ENCODE measurements at places on chromosomes 6 and 20.

DNA sequence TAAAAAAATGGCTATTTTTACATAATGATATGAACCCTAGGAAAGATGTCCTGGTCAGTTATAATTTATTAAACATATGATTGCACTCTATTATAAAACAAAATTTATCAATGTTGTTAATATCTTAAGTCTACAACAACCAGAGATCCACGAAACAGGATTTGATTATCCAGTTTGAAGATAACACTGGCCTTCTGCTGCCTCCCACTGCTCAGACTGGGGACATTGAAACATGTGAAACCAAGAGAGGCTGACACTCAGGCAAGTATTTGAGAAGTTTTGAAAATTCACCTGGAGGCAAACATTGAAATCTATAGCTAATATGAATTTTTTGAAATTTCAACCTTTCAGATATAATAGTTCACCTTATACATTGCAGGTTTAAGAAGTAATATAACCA lies 219.3 kb upstream of the HSF2 start:
- DNase-seq = no peak

DNA sequence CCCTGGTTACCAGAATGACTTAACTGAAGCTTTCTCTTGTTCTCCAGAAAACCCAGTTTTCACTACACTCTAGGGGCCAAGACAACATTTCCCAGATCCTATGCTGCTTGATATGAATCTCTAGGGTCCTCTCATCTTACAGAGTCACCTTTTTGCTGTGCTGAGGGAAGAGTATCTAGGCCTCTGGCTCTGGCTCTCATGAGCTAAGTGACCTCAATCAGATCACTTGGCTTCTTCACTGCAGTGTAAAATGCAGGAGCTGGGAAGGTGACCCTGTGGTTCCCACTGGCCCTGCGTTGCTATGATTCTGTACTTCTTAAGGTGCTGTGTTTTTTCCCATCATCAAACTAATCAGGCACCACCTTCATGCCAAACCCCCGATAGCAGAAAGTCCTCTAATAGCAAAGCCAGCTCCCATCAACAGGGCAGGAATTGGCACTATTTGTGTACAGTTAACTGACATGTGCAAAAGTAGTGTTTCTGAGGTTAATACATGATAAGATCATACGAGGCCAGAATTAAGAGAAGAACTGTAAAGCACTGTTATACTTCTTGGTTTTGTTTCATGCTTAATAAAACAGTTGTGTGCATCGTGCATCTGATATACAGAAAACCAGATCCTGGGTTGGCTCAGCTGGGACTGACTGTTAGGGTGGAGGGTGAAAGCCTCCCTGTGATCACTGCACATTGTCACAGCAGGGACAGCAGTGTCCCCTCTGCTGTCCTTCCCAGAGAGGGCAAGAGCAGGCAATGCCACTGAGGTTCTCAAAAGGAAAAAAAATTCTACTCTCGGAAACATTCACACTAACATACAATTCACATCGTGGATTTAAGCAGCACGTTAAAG lies 46.7 kb downstream of the CNKSR3 start:
- DNase-seq = no peak

DNA sequence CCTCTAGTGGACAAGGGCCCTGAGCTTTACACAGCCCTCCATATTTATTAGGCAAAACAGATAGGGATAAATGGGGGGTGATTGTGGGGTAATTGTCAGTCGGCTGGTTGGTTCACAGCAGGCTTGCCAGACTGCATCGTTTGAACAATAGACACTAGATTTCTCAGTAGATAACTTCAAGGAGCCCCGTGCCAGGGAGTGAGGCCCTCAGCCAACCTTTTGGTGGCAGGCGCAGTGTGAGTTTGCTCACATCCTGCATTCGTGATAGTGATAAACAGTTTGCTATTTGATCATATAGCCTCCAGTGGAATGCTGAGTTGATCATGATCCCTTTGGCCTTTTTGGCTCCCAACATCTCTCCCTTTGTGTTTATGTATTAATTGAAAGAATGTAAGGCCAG lies 3.6 kb upstream of the ABHD12 start:
- no peak for DNase-seq

- no peak for DNase-seq
Measured at GRCh38 chr6:101351173-101351572, 42.3 kb upstream of the GRIK2 start.

DNA sequence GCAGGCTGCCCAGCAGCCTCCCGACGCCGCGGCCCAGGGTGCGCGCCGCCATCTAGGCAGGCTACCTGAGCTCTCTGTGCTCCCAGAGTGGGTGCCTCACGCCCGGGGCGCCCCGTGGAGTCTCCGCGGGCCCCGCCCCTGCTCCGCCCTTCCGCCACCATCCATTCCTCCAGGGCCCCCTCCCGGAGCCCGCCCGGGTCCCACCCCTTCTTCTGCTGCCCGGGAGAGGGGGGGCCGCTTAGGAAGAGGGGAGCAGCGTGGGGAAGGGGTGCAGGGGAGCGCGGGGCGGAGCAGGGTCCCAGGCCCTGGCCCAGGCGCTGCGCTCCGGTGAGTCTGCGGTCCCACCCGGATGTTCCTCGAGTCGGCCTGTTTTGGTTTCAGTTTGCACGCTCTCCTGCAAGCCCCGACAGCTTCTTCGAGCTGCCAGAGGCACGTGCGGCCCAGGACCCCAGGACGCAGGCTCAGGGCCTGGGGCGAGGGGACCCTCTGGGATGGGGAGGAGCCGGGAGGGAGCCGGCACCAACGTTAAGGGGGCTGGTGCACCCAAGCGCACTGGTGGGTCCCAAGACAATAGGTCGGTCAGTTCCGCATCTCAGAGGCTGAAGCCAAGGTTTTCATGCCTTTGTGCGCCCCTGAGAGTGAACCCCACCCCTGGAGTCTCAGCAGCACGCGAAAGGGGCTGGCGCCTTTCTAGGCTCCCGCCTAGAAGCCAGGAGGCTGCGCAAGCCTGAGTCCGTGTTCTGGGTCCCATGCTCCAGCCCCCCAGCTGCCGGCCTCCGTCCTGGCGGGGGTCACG lies at the start of gene ACSS1:
ACSS1 (minus strand) TSS at position 89 of the 796 bp plus-strand sequence; CDS start at position 52, 37 bp downstream.
- DNase-seq = peak; percentile 58

GRCh38 chr6:44731485-44732095 lies 344.1 kb downstream of the CDC5L start:
- no peak for DNase-seq

GRCh38 chr6:53584726-53585125 lies 39.8 kb upstream of the GCLC start:
- DNase-seq = no peak

GRCh38 chr20:19254956-19255355 lies 42.5 kb downstream of the SLC24A3 start:
- no peak for DNase-seq

GRCh38 chr20:13149371-13150105 lies 71.5 kb upstream of the ISM1 start:
- DNase-seq = no peak

DNA sequence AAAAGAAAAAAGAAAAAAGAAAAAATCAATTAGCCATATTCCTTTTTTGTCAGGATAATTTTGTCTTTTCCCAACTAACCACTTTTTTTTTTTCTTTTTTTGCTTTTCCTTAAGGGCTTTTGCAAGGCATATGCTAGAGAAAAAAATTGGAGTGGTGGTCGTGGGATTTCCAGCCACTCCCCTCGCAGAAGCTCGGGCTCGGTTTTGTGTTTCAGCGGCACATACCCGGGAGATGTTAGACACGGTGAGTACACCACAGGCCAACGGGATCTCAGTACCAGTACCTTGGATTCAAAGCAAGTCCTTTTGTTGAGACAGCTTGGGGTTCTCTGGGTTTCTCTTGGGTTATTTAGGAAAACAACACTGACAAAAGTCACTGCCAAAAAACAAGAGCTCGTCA lies 61.2 kb upstream of the ISM1 start:
- DNase-seq = no peak

GRCh38 chr6:114997813-114998292 lies 655.0 kb upstream of the HS3ST5 start:
- no peak for DNase-seq

DNA sequence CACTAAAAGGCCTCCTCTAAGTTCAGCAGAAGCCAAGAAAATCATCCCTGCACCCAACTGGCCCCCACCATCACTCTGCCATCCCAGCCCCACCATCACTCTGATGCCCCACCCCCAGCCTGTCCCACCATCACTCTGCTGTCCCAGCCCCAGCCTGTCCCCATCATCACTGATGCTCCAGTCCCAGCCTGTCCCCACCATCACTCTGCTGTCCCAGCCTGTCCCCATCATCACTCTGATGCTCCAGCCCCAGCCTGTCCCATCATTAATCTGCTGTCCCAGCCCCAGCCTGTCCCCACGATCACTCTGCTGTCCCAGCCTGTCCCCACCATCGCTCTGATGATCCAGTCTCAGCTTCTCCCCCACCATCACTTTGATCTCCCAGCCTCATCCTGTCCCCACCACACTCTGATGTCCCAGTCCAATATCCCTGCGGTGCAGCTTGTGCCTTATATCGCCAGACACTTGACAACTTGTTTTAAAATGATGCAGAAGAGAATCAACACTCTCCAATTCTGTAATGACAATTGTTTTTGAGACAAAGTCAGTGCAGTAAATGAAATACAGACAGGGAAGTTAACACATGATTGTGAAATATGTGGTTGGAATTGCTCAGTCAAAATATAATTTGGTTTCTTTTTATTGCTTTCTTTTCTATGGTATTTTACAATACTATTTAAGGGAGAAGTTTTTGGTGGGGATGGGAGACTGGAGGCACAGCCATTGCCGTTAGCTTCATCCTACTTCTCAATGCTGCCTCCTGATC lies 100.8 kb downstream of the TNFAIP3 start:
- DNase-seq = no peak

DNA sequence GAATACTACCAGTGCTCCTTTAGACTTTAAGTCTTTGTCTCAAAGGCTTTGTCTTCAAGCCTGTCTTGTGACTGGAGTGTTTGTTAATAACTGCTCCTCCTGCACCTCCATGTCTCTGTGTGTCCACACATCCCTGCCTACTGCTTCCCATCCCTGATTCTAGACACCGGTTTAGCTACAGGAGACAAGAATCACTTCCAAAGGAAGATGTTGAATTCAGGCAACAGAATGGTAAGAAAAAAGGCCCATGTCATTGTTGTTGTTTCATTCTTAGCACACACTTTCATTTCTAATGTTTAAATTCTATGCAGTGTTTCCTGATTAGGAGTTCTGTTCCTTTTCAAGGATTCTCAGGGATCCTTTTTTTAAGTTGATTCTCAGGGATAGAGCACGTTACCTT lies 293.6 kb upstream of the STXBP5 start:
- DNase-seq = no peak

- DNase-seq = no peak
Measured at GRCh38 chr20:44495257-44495656, 19.6 kb downstream of the TTPAL start.

- no peak for DNase-seq
Measured at GRCh38 chr6:37894585-37894984, 75.1 kb downstream of the ZFAND3 start.

DNA sequence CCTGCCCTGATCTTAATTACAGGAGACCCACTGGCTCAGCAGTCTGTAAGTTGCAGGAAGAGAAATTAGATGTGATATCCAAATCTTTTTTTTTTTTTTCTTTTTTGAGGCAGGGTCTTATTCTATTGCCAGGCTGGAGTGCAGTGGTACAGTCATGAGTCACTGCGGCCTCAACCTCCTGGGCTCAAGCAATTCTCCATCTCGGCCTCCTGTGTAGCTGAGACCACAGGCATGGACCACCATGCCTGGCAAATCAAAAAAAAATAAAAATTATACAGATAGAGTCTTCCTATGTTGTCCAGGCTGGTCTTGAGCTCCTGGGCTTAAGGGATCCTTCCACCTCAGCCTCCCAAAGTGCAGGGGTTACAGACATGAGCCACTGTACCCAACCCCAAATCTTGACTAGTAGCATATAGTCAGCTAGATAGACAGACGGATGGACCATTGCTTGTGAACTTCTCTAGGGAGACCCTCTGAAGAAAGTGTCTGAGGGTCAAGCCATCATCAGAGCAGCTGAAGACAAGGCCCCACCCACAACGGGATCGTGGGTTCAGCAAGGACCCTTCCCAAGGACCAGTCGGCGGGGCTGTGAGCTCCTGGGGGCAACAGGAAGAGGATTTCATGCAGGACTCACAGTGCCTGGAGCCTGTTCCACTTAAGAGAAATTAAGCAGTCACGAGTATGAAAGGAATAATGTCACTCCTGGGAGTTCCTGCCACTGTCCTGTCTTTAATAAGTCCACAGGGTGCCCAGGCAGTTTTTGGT lies 222.7 kb downstream of the ANKRD60 start:
- no peak for DNase-seq

GRCh38 chr20:39294137-39294725 lies 332.1 kb downstream of the DHX35 start:
- no peak for DNase-seq

- no peak for DNase-seq
Measured at GRCh38 chr6:21321531-21321930, 272.0 kb upstream of the SOX4 start.

DNA sequence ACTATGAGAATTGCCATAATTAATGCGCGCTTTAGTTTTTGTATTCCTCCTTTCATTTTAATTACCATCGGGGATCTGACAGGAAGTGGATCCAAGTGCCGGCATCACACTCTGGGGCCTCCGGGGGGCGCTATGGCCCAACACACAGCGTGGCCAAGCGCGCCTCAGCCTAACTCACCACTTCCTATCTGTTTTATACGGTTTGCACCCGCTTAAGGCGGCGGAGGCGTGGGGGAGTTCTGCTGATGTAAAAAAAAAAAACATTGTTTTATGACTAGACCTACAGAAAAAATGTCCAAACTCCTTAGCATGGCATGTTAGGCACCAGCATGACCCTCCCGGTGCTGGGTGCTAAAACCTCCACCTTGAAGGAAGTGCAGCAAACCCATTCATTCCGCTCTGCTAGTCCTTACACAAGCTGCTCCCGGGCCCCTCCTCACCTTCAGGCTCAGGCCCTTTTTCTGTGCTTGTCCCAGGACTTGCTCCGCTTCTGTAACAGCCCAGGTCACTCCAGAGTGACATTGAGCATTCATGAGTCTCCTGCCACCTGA lies 4.5 kb upstream of the EBF4 start:
- no peak for DNase-seq

GRCh38 chr6:135022050-135022697 lies 32.4 kb downstream of the HBS1L start:
- DNase-seq = no peak

GRCh38 chr6:159095616-159096015 lies 50.8 kb upstream of the TAGAP start:
- DNase-seq = no peak

- peak; percentile 46 for DNase-seq
Measured at GRCh38 chr20:5504061-5504739, 187.4 kb upstream of the PROKR2 start.
